ENCODE measurements at places on chromosomes 2 and 18. TPM values are rescaled to one million over a fixed set of nuclear protein-coding genes. Genes with fewer than 3 reads are reported as not detected.

The CREG2 gene
- not detected for total RNA-seq

The RAB12 gene
- total RNA-seq = 127 TPM

DNA sequence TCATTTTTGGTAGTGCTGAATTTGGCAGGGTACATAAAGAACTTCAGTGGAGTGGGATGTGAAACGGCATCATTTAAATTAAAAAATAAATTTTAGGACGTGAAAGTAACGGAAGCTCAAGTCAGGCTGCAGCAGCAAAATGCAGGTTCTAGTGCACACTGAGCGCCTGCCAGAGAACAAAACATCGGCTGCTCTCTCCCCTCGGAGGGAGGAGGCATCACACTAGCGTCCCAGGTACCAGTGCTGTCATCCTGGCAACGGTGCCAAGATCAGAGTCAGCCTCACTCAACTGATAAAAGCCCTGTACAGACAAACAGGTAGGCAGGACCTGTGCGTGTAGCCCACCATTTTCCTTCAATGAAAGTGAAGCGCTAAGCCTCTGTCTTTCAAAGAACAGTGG is 261.5 kb downstream of the PTGR3 start:
- no peak for DNase-seq

GRCh38 chr18:37138456-37138855 is 309.5 kb downstream of the KIAA1328 start:
- no peak for DNase-seq

DNA sequence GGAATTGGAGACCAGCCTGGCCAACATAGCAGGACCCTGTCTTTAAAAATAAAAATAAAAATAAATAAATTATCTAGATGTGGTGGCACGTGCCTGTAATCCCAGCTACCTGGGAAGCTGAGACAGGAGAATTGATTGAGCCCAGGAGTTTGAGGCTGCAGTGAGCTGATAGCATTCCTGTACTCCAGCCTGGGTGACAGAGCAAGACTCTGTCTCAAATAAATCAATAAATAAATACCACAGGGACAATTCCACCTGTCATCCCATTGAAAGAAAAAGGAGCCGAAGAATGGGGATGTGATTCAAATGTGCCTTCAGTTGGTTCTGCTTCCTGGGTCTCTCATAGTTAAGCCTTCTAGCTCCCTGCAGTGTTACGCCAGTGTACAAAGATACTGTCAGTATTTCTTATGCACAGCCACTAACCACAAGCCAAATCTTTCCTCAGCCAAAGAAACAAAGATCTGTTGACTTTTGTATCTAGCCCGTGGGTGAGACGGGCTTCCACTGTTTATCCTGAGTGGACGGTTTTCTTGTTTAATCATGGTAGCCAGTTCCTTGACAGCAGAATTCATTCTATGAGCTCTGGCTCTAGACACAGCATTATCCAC is 12.6 kb downstream of the LGALSL start:
- DNase-seq = no peak
